ENCODE measurements at places on chromosomes 13 and 19.

- DNase-seq = no peak
Observed at GRCh38 chr13:111179908-111180760, 65.0 kb downstream of the ARHGEF7 start.

DNA sequence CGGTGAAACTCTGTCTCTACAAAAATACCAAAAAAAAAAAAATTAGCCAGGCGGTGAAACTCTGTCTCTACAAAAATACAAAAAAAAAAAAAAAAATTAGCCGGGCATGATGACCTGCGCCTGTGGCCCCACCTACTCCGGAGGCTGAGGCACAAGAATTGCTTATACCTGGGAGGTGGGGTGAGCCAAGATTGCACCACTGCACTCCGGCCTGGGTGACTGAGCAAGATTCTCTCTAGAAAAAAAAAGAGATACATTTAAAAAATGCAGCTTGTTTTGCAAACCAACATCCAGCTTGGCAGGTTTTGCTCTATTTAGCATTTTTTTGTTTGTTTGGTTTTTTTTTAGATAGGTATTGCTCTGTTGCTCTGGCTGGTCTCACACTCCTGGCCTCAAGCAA, 6.7 kb upstream of the PGPEP1 start:
- no peak for DNase-seq

- DNase-seq = no peak
Observed at GRCh38 chr19:4063369-4064148, 3.1 kb downstream of the ZBTB7A start.

GRCh38 chr13:102400675-102401145, 1.1 kb downstream of the FGF14 start:
- no peak for DNase-seq

GRCh38 chr13:96034662-96035061, 18.5 kb downstream of the UGGT2 start:
- no peak for DNase-seq

GRCh38 chr13:39540929-39541605, 61.9 kb downstream of the LHFPL6 start:
- DNase-seq = no peak

DNA sequence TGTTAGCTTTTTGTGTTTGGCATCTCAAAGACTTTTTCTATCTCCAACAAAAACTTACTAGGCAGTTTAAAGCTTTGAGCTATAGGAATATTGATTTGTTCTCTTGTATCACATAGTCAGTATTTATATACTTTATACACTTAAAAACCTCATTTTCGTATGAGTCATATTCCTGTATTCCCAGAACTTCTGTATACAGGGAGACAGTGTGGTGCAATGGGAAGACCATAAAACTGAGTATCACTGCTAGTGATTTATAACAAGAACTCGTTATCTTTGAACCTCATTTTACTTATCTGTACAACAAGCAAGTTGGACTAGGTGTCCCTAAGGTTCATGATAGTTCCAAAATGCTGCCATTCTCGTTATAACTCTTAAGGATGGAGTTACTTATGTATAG, 6.3 kb downstream of the GPR180 start:
- DNase-seq = no peak

- no peak for DNase-seq
Observed at GRCh38 chr13:24500977-24501376, 11.6 kb downstream of the PARP4 start.

DNA sequence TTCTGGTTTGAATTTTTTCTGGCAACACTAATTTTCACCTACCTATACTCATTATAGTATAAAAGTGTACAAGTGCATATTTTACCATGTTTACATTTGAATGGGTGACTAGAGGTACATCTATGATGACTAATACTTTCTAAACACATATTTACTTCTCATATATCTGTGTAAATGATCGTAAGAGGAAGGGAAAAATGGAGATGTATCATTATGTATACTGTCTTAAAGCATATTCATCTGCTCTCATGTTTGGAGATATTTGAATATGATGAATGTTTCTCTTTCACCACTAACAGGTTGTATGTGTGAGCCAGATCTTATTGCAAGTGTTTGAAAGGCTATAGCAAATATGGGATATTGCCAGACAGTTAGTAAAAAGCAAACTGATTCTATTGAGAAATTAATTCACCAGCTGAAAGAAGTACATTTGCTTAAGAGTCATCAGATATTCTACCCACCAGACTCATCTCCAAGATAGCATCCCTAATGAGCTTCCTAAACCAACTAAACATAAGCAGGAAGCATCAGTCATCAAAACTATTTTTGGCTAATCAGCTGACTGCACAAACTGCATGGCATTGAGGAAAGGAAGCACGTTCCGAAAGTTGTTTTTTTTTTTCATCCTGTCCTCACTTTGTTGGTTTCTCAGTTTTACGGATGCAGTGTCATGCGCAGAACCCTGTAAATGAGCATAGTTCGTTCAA, 738.2 kb downstream of the GPC5 start:
- no peak for DNase-seq

DNA sequence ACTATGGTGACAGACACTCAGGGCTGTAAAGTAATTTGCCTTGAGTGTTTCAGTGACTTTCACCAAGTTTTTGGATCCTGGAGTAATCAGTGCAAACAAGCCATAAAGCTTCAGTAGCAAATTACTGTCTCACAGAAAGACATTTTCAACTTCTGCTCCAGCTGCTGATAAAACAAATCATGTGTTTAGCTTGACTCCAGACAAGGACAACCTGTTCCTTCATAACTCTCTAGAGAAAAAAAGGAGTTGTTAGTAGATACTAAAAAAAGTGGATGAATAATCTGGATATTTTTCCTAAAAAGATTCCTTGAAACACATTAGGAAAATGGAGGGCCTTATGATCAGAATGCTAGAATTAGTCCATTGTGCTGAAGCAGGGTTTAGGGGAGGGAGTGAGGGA, 9.4 kb downstream of the ARGLU1 start:
- no peak for DNase-seq

DNA sequence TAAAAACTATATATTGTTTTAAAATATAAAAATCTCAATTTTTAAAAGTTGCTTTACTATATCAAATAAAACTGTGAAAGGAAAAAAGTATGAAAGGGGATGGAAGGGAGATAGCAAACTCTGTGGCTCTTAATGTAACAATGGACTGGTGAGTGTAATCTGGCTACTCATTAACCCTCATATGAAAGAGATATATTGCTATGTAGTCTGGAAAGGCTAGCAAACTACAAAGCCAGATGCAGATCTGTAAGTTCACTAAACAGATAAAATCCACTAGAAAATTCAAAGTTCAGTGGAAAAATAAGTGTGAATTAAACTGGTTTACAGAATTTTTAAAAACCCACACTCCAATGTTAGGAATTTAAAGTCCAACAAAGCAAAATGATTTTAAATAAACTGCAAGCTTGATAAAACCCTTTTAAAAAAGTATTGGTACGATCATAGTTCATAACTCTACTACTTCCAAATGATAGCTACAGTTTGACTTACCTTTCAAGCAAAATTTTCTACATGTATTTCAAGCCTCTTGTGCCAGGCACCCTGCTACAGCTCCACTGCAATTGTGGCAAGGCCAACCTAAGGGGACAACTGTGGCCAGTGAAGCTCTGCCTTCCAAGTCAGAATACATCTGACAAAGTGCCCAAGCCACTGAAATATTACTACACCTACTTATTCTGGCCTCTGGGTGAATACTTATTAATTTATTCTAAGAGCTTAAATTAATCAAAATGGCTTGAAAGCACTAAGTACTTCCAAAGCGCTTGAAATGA, 647 bp upstream of the ELF1 start:
- no peak for DNase-seq

GRCh38 chr13:93709506-93710244, 483.1 kb downstream of the GPC6 start:
- no peak for DNase-seq

- DNase-seq = no peak
Observed at GRCh38 chr19:12865746-12866415, 15.4 kb downstream of the DNASE2 start.

- no peak for DNase-seq
Observed at GRCh38 chr13:30061217-30061616, 210.8 kb upstream of the UBL3 start.

- no peak for DNase-seq
Observed at GRCh38 chr19:49363268-49364082, at the start of gene DKKL1. Gene DKKL1, plus strand, starts transcription at chr19:49363877. Its CDS starts 122 bp downstream, at chr19:49363999.

DNA sequence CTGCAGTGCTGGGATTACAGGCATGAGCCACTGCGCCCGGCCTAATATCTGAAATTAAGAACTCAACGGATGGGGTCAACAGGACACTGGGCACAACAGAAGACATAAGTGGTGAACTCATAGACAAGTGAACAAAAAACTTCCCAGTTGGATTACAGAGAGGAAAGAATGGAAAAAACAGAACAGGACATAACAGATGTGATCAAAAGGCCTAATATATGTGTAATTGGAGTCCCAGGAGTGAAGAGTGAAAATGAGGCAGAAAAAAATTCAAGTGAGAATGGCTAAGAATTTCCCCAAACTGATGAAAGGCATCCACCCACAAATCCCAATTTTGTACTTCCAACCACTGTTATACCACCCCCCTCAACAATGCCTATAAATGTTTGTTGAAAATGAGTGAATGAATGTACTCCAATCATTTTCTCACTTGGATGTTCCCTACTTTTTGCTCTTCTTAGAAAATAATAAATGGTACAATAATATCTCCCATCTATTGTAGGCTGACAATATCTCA, 18.3 kb upstream of the ANGPTL8 start:
- no peak for DNase-seq

DNA sequence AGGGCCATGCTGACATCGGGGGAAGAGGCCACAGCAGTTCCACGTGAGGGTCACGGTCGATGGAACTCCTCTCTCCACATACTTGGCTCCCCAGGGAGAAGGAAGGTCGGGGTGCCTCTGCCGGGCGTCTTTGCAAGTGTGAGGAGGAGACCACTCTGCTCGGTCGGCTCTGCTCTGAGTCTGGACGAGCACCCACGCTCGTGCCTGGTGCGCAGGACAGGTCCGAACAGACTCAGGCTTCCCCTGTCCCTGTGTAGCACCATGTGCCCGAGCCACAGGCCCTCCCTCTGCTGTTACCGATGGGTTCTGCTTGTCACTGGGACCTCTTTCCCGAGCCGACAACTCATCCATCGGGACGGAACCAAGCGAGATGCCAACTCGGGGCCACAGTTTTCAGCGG, 35.1 kb downstream of the TMEM255B start:
- no peak for DNase-seq

DNA sequence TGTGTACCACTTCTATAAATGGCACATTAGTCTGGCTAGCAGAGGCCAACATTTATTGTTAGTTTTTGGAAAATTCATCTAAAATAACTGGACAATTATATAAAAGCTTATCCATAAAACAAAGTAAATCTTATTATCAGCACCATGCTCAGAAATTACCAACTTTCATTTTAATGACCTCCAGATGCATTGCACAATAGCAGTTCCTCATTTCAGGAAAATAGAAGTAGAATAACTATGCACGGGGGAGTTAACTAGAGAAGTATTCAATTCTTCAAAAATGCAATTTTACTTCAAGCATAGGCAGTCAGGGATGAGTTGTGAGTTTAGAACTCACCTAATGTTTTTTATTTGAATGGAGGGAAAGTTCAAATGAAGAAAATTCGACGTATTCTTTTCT, 1023.5 kb downstream of the PCDH17 start:
- DNase-seq = no peak

DNA sequence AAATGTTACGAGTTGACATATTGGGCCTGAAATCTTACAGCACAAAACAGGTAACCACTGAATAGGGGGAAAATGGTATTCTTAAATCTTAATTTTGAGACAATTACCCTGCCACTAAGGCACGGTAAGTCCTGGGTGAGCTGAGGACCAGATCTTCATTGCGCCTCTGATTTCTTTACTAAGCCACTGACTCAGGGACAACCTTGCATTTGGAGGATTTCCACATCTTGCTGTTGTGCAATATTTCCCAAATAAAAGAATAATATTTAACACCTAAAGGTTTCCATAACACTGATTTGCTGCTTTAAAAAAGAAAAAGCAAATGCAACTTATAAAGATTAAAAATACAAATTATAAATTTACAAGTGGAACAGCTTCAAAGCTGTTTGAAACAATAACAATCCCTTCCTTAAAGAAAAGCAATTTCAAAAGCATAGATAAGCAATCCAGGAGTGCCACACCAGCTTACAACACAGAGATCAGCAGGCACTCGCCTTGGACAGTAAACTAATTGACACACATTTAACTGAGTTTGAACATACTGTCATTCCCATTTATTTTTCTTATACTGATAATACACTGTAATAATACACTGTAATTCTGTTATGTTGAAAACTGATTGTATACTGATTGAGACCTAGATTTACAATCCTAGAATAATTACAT, 79.6 kb upstream of the DOCK9 start:
- no peak for DNase-seq

DNA sequence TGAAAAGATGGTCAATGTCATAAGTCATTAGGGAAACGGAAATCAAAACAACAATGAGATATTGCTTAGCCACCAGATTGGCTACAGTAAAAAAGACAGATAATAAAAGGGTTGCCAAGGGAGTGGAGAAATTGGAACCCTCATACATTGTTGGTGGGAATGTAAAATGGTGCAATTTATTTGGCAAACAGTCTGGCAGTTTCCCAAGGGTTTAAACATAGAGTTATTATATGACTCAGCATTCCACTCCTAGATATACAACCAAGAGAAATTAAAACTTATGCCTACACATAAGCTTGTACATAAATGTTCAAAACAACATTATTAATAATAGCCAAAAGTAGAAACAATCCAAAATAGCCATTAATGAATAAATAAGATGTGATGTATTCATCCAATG, 9.9 kb upstream of the ZNF227 start:
- no peak for DNase-seq

- no peak for DNase-seq
Observed at GRCh38 chr19:28169168-28169887, 1043.6 kb downstream of the UQCRFS1 start.

DNA sequence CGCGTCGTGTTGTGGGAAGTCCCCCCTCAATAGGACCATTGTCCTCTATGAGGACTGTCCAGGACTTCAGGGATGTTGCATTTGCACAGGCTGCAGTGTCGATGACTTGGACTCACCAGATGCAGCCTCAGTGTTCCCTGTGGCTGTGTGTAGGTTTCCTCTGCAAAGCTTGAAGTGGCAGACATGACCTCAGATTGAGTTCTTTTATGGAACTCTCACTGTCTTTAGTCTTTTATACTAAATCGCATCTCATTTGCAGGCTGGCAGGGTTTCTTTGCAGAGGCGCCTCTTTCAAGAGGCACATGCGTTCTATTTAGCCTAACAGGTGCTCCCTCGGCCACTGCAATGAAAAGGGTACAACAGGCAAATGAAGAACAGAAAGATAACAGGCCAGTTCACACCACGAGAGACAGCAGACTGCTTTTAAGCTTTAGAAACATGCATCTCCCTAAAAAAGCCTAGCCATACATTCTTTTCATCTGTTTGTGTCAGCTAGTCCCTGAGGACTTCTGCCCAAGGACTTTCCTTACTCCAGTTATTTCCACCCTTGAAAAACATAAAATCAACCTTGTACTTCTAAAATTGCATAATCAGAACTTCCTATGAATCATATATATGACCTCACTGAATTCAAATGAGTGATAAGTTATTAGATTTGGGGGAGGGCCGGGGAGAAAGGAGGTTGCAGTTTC, 118.4 kb downstream of the RAB20 start:
- no peak for DNase-seq

All from NCI-H1417 treated with DMSO at 0.1 percent for 48 hours (cell line).